Activated CD4-positive, CD25-positive, alpha-beta regulatory T cell treated with anti-CD3 and anti-CD28 coated beads, Interleukin-2, amount 50 U/mL, for 24 hours (primary cell): ENCODE measurements at places on chromosomes 5 and 9.

DNA sequence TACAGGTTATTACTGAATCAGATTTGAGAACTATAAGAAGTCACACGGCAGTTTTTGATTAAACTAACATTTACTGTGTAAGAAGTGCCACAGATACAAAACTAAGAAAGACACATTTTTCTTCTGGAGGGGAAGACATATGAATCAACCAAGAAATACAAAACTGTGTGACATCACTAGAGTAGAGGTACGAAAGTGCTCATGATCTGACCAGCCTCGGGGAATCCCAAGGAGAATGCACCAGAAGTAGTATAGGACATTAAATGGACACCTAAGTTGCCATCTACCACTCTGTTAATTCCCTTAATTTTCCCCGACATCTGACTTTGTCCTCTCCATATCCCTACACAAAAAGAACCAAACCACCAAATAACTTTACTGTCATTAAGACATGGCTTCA, 5.3 kb upstream of the IFNK start:
- no peak for ATAC-seq

- peak; percentile 88 for ATAC-seq
These were observed at the start of gene N4BP3 for GRCh38 chr5:178113141-178113787. TSS of gene N4BP3 (plus strand) at chr5:178113532. CDS start at chr5:178119584, 6,052 bp downstream.

- ATAC-seq: no peak
These were observed 9.9 kb upstream of the FBP1 start for GRCh38 chr9:94649100-94649819.

GRCh38 chr9:133727876-133728441, 10.2 kb downstream of the SARDH start:
- no peak for ATAC-seq
